Smooth muscle cell of the umbilical artery (primary cell): ENCODE measurements at places on chromosomes 2 and 18. TPM values are rescaled to one million over a fixed set of nuclear protein-coding genes. Genes with fewer than 3 reads are reported as not detected.

The CERKL gene
- 0.18 TPM in 1 of 2 replicates, not detected in the other for total RNA-seq

The GCG gene
- not detected in 2 replicates for total RNA-seq

The MREG gene
- total RNA-seq, result 2.7 and 3.6 TPM in 2 replicates

The TRAK2 gene
- total RNA-seq, result 43.9 and 61.6 TPM in 2 replicates

The CXCR4 gene
- total RNA-seq, result 0.30 and 0.74 TPM in 2 replicates

The SH3RF3 gene
- 3.4 and 6.5 TPM in 2 replicates for total RNA-seq

The SEH1L gene
- 39.5 and 84.5 TPM in 2 replicates for total RNA-seq

The C2orf80 gene
- not detected in 2 replicates for total RNA-seq

The NOL4 gene
- 0.23 and 0.30 TPM in 2 replicates for total RNA-seq

The PRSS56 gene
- not detected in 2 replicates for total RNA-seq

The C2orf15 gene
- total RNA-seq, result 0.18 TPM in 1 of 2 replicates, not detected in the other

The PLGLB2 gene
- 0.30 and 2.1 TPM in 2 replicates for total RNA-seq

The HOXD8 gene
- total RNA-seq, result 5.3 and 7.7 TPM in 2 replicates

The CD8B gene
- not detected in 2 replicates for total RNA-seq
